H54 (cell line): ENCODE measurements at places on chromosomes 3 and 15.
A peak's percentile ranks its signal among the peaks of the same experiment; 100 is the strongest.

GRCh38 chr3:27542476-27542875, 58.3 kb upstream of the SLC4A7 start:
- DNase-seq: no peak

GRCh38 chr3:167913219-167913835, 177.8 kb downstream of the SERPINI1 start:
- peak; percentile 8 for DNase-seq

DNA sequence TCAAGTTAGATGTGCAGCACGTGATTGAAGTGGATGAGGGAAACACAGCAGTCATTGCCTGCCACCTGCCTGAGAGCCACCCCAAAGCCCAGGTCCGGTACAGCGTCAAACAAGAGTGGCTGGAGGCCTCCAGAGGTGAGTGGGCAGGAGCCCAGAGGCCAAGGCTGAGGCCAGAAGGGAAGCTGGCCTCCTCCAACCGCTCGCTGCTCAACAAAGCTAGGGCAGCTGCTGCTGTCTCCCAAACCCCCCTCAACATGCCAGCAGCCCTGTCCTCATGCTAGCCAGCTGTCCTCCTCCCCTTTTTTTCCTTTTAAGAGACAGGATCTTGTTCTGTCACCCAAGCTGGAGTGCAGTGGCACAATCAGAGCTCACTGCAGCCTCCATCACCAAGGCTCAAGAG, 57.0 kb downstream of the BOC start:
- no peak for DNase-seq

GRCh38 chr3:42033741-42034140, 57.4 kb upstream of the TRAK1 start:
- no peak for DNase-seq

DNA sequence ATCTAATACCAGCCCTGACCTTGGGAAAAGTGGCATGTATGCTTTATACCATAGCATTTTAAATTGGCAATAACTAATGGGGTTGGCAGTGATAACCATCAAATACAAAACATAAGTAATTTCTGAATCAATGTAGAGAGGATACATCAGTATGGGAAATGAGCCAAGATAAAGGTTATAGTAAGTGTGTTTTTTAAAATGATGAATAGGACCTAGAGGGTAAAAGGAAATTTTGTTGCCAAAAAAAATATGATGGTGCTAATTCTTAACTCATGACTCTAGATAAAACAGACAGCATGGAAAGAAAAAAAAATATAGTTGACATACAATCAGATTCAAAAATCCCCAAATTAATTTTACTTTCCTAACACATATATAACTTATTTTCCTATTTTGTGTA, 75.4 kb upstream of the ROBO1 start:
- no peak for DNase-seq

DNA sequence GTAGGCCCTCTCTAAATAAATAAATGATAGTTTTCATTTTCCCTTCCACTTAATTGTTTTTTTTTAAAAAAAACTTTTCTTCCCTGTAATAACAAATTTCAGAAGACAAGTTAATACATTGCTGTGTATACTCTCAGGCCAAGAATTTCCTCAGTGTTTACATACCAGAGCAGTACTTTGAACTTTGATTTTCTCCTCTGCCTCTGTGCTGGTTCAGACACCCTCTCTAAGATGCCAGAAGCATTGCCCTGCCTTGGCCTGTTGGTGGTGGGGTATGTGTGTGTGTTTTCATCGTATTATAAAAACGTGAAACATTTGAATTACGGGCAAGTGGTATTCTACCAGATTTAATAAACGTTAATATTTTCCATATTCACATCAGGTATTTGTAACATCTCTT, 70.1 kb downstream of the SMAD3 start:
- DNase-seq: no peak

GRCh38 chr3:125375950-125376679, 990 bp upstream of the ZNF148 start:
- no peak for DNase-seq

DNA sequence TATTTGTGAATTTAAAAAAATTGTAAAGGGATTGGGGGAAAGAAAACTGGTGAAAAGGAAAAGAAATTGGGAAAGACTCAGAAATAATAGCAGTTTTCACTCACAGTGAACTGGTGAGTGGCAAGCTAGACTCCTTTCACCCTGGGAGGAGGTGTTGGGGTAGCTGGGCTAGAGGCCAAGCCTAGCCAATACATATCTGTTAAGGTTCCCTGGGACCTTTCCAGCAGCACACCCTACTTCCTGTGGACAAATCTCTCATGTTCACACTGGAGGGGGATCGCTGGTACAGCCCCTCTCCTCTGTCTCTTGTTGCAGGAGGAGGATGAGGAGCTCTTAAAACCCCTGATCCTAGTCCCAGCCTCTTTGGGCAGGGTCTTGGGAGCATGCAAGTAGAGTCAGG, 3.7 kb upstream of the RPP25 start:
- no peak for DNase-seq
